ENCODE measurements at places on chromosomes 13 and 19. TPM values are rescaled to one million over a fixed set of nuclear protein-coding genes. Genes with fewer than 3 reads are reported as not detected.

Gene CGB5
- total RNA-seq, result not detected

Gene FPR3
- total RNA-seq, result 2.4 TPM

Gene QPCTL
- total RNA-seq, result 7.8 TPM

Gene KLC3
- 0.19 TPM for total RNA-seq

Gene TMED1
- total RNA-seq, result 33.9 TPM

Gene WIZ
- 6.4 TPM for total RNA-seq

Gene NLRP13
- total RNA-seq, result not detected

Gene ZNF439
- 2.6 TPM for total RNA-seq

Gene PLK5
- not detected for total RNA-seq

Gene SLC25A23
- 14.5 TPM for total RNA-seq

Gene ICAM5
- total RNA-seq, result 0.56 TPM

Gene MCEMP1
- not detected for total RNA-seq

Gene PSG6
- total RNA-seq, result not detected

Gene RAVER1
- total RNA-seq, result 11.7 TPM

Gene ANKRD10
- total RNA-seq, result 83.8 TPM

Gene TEKTIP1
- not detected for total RNA-seq

Gene ANGPTL8
- total RNA-seq, result not detected

Gene LILRB3
- not detected for total RNA-seq

Gene ERICH4
- total RNA-seq, result not detected

Gene TSSK6
- total RNA-seq, result 0.45 TPM

Gene SLC27A1
- 12.4 TPM for total RNA-seq

Gene ZNF98
- total RNA-seq, result under 0.01 TPM

Gene BRME1
- total RNA-seq, result 0.66 TPM

Gene TEX101
- total RNA-seq, result not detected

Gene IGSF23
- 0.28 TPM for total RNA-seq

Gene KIR3DL3
- total RNA-seq, result not detected

Gene ZNF575
- not detected for total RNA-seq

Gene ZNF793
- total RNA-seq, result 0.28 TPM

Gene LILRB2
- not detected for total RNA-seq

Gene FCAR
- total RNA-seq, result not detected

Gene KL
- total RNA-seq, result under 0.01 TPM

Gene MIA
- not detected for total RNA-seq

Gene CATSPERD
- not detected for total RNA-seq

Gene C19orf85
- not detected for total RNA-seq

Gene ACTL9
- total RNA-seq, result not detected

All from endothelial cell of coronary artery (primary cell).